NAMALWA (cell line): ENCODE measurements at places on chromosomes 2 and 18.

GRCh38 chr2:174797781-174798276 is 33.6 kb upstream of the CHRNA1 start:
- DNase-seq: no peak

- DNase-seq: no peak
These were observed 98.6 kb upstream of the FANCL start for GRCh38 chr2:58339548-58340243.

DNA sequence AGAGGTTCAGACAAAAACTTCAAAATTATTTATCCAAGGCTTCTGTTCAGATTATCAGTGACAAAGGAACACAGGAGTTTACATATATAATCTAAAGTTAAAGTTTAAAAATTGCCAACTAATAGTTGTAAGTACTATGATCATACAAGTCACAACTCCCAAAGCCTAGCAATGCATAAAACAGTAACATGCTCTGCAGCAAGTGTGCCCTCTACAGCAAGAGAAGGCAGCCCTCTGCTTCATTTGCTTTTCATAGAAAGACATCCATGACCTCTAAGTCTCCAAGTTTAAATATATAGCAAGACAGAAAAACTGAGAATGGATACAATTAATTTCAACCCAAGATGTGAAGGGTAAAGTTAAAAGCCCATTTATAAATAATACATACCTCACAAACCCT is 13.3 kb downstream of the RAB1A start:
- DNase-seq: no peak

DNA sequence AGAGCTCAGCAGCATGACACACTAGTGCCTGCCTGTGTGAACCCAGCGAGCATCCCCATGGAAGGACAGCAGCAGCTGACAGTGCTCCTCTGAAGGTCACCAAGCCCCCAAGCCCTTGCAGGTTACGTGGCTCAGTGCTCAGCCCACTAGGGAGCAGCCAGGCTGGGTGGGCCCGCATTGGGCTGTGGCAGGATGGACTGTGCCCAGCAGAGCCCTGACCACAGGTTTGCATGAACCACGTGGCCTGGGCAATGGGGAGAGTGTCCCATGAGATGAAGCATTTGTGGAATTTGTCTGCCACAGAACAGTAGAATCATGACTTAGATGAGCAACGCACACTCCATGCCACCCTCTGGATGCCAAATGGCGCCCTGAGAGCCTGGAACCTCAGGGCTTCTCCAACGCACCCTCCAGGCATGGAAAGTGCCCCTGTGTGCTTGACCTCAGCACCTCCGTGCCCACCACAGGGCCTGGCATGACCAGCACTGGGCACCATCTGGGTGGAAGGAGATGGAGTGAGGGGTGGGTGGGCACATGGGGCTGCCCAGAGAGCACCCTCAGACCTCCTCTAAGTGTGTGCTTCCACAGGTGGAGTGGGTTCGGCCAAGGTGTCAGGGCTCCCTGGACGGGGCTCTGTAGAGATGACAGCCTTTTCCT is 216.1 kb upstream of the RAB6C start:
- no peak for DNase-seq

DNA sequence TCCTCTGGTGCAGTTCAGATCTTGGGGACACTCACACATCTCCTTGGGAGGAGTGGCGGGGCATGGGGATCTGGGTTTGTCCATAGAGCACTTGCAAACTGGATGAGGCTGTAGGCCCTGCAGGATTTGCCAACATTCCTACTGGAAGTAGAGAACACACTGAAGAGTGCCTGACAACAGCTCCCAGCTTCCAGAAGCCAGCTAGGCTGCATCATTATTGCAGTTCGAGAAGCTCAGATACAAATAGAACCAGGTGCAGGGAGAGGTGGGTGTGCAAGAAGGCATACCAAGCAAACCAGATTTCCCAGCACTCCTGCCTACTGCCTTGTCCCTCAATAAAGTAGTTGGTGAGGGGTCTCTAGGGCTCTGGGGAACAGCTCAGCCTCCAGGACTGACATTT is 52.5 kb downstream of the RHOB start:
- DNase-seq: no peak

- no peak for DNase-seq
These were observed 50.4 kb downstream of the TTN start for GRCh38 chr2:178756843-178757242.

GRCh38 chr18:9017167-9017904 is 85.2 kb upstream of the NDUFV2 start:
- DNase-seq: no peak

- no peak for DNase-seq
These were observed 38.2 kb upstream of the CAB39 start for GRCh38 chr2:230674401-230674800.

DNA sequence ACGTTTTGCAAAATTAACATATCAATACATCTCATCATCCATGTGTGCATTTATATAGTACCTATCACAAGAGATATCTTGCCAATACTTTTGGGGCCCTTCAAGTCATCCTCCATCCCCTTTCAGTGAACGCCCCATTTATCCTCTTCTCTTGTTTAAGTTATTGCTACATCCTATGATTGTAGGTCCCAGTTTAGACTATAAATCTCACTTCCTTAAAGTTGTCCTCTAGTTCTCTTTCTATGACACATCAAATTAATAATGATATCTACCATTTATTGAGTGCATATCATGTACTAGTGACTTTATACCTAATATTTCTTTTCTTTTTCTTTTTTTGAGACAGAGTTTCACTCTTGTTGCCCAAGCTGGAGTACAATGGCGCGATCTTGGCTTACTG is 28.8 kb upstream of the FBXO11 start:
- no peak for DNase-seq

DNA sequence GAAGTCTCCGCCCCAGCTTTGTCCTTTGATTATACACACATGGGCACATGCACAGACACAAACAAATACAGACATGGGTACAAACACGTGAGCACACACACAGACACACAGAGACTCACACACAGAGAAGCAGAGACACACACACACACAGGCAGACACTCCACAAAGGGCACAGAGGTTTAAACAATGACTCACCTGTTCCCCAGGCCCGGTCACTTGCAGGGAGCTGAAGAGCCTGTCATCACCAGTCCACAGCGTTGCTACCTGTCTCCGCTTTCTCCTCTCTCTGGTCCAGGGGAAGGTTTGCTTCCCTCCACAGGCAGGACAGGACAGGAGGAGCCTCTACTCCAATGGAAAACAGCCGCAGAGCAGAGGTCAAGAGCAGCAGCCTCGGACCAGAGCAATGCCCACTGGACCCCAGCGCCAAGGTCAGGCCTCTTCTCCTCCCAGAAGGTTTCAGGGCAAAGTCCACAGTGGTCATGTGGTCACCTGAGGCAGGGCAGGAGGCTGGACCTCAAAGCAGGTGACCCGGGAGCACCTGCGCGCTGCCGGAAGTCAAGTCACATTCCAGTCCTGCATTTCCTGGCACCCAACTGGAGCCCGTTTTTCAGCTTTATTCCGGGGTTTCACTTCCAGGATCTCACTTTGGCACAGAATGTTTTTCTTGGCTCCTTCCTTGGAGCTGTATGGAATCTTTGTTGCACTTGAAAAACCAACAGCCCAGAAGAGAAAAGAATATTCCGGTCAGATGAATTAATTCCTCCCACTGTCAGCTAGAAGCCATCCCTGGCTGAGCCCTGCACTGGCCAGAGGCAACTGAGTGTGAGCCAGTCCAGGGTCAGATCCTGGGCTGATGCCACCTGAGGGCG is at the start of gene RAB17:
Gene RAB17, minus strand, starts transcription at position 463 of the 869 bp plus-strand sequence. CDS start 4,580 bp downstream, outside the sequence.
- no peak for DNase-seq

DNA sequence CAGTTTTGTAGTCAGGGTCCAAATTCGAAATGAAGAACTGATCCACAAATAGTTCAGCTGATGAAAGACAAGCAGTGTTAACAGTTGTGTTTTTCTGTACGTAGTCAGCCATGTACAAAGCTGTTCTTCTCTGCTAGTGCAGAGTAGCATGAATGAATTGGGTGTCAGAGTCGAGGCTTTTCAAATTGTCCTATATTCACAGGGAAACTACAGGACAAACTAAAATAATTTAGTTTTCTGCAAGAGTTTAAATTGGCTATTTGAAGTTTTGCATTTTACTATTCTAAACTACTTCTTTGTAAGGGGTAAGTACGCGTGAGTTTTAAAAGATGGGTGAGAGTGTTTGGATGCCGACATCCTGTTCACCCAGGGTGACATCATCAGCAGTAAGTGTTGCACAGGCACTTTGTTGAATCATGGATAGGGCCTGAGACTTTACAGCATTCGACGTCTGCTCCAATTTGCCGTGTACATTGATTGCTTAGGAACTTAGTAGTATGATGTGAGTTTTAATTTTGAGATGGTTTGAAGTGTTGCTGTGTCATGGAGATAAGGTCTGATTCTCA is 147.2 kb upstream of the NFATC1 start:
- DNase-seq: no peak

- peak; percentile 53 for DNase-seq
These were observed 106.7 kb downstream of the DTNB start for GRCh38 chr2:25566694-25567093.

DNA sequence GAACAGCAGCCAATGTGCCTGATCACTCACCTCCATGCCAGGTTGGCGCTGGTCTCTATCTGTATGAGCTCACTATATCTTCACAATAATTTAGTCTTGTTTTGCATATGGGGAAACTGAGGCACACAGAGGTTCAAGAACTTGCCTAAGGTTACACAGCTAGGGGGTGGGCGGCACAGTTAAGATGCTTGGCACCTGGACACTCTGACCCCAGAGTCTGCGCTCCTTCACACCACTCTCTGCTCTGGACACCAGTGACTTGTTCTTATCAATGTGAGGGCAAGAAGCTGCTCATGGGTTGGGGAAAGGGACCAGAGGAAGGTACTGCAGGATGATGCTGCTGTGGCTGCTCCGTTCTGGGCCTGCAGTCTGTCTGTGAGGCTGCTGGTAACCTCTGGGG is 27.1 kb downstream of the FBLN7 start:
- DNase-seq: no peak

DNA sequence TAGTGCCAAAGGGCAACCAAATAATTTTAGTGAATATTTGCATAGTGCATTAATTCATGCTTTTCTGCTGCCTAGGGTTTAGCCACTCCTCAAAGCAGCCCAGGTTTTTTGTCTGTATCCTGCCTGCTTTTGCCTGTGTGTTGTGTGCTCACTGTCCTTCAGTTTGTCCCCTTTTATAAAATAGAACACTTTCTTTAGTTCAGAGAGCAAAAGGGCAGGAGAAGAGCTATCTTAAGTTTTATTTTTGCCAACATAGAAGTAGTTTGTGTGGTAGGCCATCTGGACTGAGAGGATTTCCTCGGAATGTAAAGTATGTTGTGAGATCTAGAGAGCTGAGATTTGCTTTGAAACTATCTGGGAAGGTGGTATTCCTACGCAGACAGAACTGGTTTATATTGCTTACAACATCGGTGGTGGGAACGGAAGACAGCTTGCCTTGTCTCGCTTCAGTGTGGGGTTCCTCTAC is 64.9 kb downstream of the EML4 start:
- no peak for DNase-seq

DNA sequence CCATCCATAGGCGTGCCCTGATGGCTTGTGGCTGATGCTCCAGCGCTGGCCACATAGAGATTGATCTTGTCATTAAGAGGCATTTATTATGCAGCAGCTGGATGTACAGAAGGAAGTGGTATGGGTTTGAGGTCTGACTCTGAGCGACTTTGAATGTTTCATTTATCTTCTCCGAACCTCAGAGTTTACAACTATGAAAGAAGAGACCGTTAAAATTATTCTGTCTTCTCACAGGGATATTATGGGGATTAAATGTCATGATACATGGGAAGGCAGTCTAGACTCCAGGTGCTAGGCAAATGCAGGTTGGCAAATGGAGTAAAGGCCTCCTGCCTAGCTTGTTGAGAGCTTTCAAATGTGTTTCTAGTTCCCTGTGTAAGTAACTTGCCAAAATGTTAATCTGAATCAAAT is 30.3 kb downstream of the MOGAT1 start:
- no peak for DNase-seq

DNA sequence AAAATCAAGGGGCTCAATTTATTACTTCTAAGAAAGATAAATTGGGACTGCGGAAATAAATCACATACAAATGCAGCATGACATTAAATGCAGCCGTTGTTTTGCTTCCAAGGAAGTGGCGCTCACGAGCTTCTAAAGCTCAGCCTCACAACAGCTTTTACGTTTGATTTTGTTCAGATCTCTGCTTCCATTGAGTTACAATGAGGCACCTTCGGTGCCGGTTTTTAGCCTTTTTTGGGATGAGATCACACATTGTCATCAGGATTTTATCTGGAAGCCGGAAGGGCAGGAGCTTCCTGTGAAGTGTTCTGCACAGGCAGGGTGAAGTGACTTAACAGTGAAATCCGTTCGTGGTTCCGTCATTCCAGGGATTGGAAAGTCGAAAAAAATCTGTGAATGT is 209.8 kb downstream of the DCDC2C start:
- DNase-seq: no peak

- no peak for DNase-seq
These were observed 29.8 kb downstream of the ALPK2 start for GRCh38 chr18:58599106-58599505.

- DNase-seq: no peak
These were observed 80.3 kb downstream of the FTCDNL1 start for GRCh38 chr2:199770716-199771115.

DNA sequence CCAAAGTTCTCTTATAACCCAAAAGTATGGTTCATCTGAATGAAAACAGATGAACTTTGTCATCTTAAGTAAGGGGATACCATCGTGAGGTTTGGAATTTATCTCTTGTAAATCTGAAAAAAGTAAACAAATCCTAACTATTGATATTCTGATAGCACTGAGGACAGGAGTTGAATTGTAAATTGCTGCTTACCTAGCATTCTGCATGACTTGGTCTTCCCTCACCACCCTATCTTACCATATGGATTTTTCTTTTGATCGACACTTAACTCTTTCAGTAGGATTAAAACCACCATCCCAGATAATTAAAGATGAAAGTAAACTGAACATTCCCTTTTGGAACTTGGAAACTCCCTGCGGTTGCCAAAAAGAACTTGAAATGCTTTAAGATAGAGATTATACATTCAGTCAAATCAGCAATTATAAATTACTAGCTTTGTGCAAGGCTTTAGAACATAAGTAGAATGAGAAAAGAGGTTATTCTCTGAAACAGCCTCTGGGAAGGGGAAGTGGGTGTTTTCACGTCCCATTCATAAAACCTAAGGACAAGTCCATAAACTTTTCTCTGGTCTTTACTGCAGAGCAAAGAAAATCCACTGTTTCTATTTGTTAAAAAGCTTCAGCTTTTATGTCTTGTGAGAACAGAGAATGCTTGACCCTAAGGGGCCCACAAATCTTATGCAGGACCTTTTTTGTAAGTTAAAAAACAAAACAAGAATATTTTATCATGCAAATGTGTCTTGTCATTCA is 49.7 kb upstream of the ZNF397 start:
- DNase-seq: no peak

- DNase-seq: no peak
These were observed 21.4 kb downstream of the NCOA1 start for GRCh38 chr2:24512404-24512803.

DNA sequence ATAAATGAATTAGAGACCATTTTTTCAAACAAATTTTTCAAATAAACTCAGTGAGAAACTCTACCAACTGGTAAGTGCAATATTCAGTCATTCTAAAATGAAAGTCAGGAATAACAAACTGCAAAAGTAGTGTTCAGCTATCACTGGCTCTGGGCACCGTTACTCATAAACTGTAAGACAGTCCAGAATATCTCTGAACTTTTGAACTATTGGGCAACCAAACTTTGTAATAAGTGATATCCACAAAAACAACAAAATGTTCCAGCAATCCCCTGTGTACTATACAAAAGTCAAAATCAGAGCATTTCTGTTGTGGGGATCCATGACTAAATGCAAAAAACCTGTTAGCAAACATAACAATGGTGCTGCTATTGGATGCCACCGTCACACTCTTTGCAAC is 56.3 kb downstream of the SLC25A12 start:
- DNase-seq: no peak

- DNase-seq: no peak
These were observed 68.2 kb downstream of the TMEM17 start for GRCh38 chr2:62437785-62438184.
